ENCODE measurements at places on chromosomes 11 and 22.

DNA sequence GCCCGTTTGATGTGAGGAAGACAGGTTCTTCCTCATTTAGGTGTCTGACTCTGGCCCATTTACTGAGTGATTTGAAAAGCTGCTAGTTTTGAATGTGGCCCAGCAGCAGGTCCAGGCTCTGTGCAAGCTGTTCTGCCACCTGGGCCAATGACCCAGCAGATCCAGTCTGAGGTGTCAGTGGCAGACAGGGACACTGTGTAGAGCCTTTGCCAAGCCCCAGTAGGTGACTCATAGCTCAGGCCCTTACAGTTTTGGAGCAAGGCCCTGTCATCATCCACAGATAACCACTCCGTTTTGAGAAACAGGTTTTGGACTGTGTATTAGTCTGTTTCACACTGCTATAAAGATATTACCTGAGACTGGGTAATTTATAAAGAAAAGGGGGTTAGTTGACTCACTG lies 23.9 kb downstream of the TSPAN32 start:
- no peak for DNase-seq

DNA sequence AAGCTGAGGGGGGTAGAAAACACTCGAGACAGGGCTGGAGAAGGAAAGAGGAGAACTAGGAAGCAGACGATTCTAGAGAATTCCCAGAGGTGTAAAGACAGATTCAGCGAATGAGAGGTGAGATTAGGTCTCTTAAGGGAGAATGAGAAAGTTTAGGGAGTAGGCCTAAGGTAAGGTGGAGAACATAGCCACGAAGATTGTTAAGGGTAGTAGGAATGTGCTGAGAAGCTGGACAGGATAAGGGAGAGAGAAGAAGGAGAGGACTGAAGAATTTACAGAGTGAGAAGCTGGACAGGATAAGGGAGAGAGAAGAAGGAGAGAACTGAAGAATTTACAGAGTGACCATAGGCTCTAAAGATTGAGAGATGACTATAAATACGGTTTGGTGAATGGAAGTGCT lies 908 bp downstream of the PPME1 start:
- DNase-seq = no peak

GRCh38 chr11:6417907-6418556 lies 862 bp downstream of the APBB1 start:
- DNase-seq = no peak

- DNase-seq = no peak
Measured at GRCh38 chr11:43835104-43835503, 45.5 kb upstream of the ALKBH3 start.
